NCI-H1694 (cell line): ENCODE measurements at places on chromosomes 2 and 18.
A peak's percentile ranks its signal among the peaks of the same experiment; 100 is the strongest.

GRCh38 chr2:221529943-221530652 lies 42.0 kb downstream of the EPHA4 start:
- DNase-seq = peak; percentile 35

GRCh38 chr2:29829841-29830240 lies 91.5 kb downstream of the ALK start:
- no peak for DNase-seq

GRCh38 chr2:69086466-69086865 lies 73.5 kb downstream of the ANTXR1 start:
- DNase-seq = no peak

DNA sequence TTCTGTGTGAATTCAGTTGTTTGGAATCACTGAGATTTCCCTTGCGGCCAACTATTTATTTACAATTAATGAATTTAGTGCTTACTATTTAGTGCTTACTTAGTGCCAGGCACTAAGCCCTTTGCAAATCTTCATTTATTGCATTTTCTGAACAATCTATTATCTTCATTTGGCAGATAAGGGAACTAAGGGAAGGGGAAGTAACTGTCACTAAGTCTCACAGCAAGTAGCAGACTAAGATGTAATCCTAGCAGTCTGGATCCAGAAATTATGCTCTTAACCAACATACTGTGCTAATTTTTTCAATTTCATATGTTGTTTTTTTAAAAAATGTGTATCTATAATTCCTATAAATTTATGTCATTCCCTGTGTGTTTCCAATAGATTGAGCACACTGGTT lies 214.4 kb upstream of the EPC2 start:
- DNase-seq = no peak

- no peak for DNase-seq
Observed at GRCh38 chr18:67358947-67359346, 157.6 kb downstream of the DSEL start.

- peak; percentile 4 for DNase-seq
Observed at GRCh38 chr2:224909885-224910573, 132.2 kb downstream of the DOCK10 start.

- peak; percentile 14 for DNase-seq
Observed at GRCh38 chr2:28587526-28588291, 91.8 kb downstream of the PLB1 start.

DNA sequence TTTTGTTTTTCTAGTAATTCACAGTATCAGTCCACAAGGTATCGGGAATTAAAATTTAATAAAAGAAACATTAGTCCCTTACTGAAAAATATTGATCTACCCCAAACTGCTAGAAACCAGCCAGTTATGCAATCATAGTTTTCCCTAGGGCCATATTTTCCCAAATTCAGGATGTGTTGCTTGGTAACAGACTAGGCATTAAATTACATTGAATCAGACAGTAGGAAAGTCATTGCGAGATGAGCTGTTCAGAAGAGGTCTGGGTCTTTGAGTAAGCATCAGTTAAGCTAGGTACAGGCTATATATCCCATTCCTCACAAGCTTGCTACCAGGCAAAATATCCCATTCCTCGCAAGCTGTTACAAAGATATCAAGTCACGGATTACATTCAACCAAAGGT lies 123.0 kb upstream of the CCDC150 start:
- DNase-seq = peak; percentile 9

DNA sequence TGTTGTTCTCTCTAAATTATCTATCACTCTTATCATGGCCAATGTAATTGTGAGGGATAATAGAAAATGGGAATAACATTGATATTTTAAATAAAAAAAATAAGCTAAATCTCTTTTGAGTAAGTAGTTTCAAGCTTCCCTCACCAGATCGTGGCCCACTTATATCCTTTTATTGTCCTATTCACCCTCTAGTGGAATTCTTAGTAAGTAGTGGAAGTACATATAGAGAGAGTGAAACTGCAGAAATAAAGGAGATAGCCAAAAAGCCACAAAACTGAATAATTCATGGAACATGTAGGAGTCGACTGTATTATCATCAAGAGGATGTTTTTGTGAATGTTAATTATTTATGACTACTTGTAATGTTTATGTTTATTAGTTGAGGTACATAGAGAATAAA lies 66.1 kb upstream of the DTNA start:
- no peak for DNase-seq

- no peak for DNase-seq
Observed at GRCh38 chr2:80893711-80894110, 589.2 kb upstream of the LRRTM1 start.

- DNase-seq = no peak
Observed at GRCh38 chr18:67776929-67777328, 260.4 kb upstream of the DSEL start.

DNA sequence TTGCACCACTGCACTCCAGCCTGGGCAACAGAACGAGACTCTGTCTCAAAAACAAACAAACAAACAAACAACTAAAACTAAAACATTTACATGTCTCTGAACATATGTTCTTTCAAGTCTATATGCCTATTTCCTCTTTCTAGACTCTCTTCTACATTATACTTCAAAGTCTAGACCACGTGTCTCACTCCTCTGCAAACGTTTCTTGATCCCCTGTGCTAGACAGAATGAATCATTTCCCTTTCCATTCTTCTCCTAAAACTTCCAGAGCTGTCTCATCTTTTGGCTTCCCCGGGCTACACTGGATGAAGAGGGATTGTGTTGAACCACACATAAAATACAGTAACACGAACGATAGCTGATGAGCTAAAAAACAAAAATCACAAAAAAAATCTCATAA lies 67.1 kb downstream of the BAZ2B start:
- DNase-seq = no peak

DNA sequence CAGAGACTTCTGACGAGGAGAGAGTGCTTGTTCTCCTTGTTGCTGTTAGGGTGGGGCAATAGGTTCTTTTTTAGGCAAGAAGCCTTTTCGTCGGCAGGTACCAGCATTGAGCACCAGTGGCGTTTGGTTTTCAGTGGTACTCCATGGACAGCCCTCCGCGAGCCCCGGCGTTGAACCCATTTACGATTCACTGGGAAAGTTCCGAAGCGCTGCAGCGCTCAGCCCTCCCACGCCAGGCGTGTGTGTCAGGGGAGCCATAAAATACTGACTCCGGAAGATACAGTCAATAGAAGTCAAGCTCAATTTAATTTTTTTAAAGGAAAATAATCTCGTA lies 494 bp upstream of the ROCK1 start:
- no peak for DNase-seq

DNA sequence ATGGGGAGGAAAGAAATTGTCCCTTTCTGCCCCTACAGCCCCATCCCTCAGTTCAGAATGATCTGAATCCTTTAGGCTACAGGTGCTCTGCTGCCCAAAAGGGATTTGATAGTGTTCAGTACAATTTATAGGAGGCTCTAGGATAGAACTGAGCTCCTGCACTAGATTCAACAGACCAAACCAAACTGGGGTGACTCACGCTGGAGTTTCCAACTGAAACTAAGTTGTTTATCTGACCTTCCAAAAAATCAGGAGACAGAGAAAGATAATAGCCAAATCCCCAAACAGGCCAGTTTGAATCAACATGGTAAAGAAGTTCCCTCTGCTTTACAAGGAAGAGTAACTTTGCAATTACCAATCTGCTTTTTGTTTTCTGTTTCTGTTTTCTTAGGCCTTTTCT lies 72.7 kb upstream of the MBOAT2 start:
- DNase-seq = no peak

GRCh38 chr2:157911750-157912149 lies 35.6 kb upstream of the ACVR1 start:
- no peak for DNase-seq

- DNase-seq = no peak
Observed at GRCh38 chr2:43265421-43265820, 39.0 kb upstream of the ZFP36L2 start.

DNA sequence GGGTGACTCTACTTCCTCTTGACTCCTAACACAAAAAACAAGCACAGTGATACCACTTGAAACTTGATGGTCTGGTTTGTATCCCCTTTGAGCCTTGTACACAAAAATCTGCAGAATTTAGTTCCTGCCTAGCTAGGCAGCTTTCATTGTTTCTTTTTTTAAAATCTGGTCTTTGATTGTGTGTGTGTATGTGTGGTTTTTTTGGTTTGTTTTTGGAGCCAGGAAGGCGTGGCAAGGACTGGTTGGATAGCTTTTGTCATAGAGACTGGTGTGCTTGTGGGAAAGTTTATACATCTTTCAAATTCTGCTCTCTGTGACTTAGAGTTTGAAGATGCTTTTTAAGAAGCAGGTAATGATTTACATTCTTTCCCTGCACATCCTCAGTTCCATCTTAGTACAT lies 127.4 kb downstream of the TANC1 start:
- DNase-seq = no peak

DNA sequence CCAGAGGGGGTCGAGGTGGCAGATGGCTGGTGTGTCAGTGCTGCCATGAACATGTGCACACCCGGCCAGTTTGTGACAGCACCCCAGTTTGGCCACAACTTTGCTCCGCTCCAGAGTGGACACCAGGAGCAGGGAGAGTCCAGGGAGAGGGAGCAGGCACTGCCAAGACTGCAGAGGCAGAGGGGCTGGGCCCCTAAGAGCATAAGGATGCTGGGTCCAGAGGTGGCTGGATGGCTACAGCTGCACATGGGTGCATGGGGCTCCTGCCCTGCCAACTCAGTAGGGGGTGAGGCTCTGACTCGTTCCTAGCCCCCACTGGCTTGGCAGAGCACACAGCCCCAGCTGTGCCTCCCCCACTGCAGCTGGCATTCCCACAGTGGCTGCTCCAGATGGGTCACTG lies 999.2 kb upstream of the CRIM1 start:
- no peak for DNase-seq

DNA sequence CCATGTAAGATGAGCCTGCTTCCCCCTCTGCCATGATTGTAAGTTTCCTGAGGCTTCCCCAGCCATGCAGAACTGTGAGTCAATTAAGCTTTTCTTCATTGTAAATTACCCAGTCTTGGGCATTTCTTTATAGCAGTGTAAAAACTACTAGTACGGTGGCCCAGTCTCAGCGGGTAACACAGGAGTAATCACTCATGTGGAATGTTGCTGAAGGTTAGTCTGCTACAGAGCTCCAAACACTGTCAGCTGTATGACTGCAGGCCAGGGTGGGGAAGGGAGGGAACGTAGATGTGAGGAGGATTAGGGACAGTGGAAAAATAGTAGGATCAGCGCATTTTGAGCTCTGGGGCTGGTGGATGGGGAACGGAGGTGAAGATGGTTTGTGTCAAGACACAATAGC lies 711.2 kb upstream of the SOX11 start:
- no peak for DNase-seq

DNA sequence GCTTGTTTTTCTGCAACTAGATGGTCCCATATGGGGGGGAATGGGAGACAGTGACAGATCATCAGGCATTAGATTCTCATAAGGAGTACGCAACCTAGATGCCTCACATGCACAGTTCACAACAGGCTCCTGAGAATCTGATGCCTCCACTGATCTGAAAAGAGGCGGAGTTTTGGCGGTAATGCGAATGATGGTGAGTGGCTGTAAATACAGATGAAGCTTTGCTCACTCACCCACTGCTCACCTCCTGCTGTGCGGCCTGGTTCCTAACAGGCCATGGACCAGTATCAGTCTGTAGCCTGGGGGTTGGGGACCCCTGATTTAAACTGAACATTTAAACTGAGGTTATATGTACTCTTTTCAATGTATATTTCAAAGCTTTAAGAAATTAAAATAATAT lies 40.7 kb downstream of the SOS1 start:
- DNase-seq = no peak

DNA sequence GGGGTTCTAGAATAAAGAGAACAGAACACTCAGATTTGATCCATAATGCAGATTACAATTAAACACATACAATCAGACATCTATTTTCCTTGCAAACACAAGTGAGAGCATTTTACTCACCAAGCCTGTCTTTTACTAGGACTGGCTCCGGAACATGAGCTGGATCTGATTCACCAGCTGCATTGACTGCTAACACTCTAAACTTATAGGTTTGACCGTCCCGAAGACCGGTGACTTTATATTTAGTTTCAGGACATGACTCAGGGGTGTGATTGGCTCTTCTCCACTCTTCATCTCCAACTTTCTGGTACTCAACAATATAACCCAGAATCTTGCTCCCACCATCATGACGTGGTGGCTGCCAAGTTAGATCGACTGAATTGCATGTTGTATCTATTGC lies 112.4 kb downstream of the PLEKHA3 start:
- no peak for DNase-seq

DNA sequence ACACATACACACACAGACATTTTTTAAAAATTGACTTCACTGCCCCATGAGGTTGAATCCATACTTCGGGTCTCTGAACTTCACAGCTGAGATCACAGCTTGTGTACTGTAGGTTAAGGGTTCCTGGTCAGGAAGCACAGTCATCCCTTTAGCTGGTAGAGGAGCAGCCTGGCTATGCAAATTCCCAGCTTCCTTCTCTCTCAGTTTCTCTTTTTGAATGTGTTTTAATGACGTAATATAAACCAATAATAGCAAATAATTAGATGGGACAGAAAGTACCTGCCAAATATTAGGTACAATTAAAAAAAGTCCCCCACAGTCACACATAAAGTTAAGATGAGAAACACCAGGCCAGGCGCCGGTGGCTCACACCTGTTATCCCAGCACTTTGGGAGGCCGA lies 178.7 kb downstream of the ZNF385B start:
- DNase-seq = no peak

DNA sequence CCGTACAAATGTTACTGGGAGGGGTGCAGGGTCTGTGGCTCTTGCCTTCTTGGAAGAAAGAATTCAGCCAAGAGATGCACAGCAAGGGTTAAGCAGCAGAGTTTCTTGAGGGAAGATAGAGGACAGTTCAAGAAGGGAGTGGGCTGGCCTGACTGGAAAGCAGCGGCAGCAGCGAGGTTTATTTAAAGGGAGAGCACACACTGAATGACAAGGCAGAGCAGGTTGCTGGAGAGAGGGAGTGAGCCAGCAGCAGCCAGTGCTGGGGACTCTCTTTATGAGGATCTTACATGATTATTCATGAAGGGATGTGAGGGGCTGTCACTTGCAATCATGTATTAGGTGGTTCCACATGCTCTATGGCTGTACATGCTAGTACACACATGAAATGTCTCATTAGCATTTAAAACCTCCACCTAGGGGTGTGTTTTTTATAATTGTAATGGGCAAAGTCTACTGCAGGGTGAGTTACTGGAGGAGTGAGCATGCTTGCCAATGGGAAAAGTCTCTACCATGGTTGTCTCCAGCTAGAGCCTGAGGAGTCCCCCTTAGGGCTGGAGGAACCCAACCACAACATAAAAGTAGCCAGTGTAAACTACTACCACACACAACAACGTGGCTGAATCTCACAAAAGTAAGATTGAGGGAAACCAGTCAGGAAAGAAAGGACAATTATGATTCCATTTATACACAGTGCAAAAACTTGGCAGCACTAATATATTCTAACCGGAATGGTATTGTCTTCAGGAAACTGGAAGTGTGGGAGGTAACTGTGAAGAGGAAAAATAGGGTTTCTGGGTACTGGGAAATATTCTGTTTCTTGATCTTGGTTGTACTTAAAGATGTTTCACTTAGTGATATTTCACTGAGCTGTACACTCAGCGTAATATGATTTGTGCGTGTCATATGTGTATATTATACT lies 87.6 kb upstream of the FAM110C start:
- DNase-seq = no peak

DNA sequence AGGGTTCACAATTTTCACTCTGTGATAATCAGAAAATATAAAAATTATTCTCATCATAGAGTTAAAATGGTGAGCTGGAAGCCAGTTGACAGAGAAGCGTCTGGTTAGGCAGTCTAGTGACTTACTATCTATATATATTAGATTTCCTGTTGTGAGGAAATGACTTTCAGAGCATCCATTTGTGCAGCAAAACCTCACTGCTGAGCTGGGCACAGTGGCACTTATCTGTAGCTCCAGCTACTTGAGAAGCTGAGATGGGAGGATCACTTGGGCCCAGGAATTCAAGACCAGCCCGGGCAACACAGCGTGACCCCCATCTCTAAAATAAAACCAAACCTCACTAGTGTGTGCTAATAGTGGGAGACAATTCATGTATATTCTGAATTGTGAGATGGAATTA lies 7.2 kb upstream of the KIAA2012 start:
- no peak for DNase-seq
